ENCODE measurements at places on chromosomes 6 and 20.

DNA sequence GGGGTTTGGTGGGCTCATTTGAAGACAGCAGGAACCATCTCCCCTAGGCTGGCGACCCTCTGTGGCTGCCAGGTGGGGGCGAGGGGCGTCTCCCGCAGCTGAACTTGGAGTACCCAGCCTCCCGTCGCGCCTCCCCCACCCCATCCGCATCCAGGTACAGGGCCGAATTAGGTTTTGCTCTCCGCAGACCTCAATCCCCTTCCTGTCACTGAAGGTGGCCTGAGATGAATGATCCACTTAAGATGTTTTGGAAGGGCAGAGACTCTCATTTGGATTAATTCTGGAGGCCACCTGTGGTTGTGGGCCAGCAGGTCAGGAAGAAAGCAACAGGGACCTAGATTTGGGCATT lies 493 bp downstream of the CD83 start:
- DNase-seq = no peak

DNA sequence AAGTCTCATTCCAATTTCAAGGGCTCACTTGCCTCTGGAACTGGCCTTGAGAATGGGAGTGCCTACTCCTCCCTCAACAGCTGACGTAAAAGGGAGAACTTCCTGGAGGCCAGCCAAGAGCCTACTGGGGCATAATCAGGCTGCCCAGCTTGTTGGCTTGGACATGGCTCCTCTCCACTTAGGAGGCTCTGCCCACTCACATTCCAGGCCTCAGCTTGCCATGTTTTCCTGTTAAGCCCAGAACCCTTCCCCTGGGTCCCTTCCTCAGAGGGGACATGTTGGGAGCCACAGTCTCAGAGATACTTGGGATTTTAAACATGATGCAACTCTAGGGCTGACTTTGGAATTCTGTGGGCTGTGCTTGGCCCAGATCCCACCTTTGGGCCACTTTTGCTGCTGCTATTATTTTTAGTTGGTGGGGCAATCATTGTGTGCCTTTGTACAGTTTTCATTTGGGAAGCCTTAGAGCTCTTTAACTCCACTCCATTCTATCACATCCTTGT lies 31.5 kb upstream of the ADTRP start:
- DNase-seq = no peak

DNA sequence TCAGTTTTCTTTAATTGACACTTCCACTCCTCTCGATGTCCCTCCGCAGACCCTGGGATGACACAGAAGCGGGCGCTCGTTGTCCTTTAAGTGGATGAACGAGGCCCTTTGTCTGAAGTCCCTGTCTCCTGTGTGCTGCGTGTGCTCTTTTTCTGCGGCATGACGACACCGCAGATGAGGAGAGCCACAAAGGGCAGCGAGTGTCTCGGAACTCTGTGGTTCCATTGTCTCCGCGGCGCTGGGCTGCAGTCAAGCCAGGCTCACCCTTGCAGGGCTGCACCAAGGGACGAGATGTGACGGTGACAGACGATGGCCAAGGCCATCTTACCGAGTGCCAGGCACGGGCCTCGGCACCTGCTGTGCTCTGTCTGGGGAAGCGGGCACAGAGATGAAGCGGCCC lies 10.6 kb downstream of the PRR18 start:
- peak; percentile 90 for DNase-seq

- DNase-seq = peak; percentile 69
These were observed 17.5 kb downstream of the CTCFL start for GRCh38 chr20:57507477-57507876.

DNA sequence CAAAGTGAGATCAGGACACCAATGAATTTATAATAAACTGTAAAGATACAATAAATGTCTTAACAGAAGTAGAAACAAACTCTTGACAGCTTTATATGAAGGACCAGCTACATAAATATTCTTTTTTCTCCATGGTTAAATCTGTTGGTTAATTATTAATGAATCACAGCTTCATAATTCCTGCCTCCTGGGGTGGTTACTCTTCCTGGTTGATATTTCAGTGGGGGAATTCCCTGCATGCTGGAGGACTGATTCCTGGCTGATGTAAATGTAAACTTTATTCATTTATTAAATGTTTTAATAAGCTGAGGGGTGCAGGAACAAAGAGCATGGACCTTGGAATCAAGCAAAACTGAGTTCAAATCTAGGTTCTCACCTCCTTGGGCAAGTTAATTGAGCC lies 16.2 kb upstream of the RCAN2 start:
- DNase-seq = no peak

All from posterior cingulate gyrus (tissue), 11 donors.